ENCODE measurements at places on chromosomes 12 and 14. TPM values are rescaled to one million over a fixed set of nuclear protein-coding genes. Genes with fewer than 3 reads are reported as not detected.
A peak's percentile ranks its signal among the peaks of the same experiment; 100 is the strongest.

GRCh38 chr14:28272270-28272669, 494.3 kb upstream of the FOXG1 start:
- no peak for ATAC-seq

MUCL1 gene
- total RNA-seq, result not detected

- no peak for ATAC-seq
These were observed 123.1 kb upstream of the FAR2 start for GRCh38 chr12:29025937-29026336.

DNA sequence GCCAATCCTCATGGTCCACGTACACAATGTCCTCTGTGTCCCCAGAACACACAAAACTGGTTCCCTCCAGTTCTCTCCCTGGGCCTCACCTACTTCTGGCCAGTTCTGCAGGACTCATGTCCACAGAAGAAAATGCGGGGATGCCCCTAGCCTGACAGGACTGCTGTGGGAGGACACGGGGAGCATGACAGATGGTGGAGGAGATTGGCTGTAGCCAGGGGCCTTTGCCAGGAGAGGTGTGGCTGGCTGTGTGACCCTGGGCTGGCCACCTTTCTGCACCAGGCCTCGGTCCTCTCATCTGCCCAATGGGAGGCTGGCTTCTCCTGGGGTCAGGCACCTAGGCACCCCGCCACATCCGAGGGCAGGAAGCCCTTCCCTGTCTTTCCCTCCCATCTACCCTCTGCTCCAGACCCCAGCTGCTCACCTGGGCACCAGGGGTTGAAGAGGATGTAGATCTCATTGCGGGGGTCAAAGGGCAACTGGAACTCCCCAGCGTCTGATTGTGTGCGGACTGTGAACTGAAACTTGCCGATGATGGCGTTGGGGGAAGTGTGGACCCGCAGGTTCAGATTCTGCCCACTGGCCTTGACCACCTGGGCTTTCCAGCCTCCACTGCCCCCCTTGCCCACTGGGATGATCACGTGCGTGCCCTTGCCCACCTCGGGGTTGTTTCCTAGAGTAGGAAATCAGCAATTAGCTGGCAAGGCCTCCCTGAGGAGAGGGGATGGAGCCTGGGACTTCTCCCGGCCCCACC, 2.8 kb downstream of the TGM1 start:
- ATAC-seq, result no peak

DNA sequence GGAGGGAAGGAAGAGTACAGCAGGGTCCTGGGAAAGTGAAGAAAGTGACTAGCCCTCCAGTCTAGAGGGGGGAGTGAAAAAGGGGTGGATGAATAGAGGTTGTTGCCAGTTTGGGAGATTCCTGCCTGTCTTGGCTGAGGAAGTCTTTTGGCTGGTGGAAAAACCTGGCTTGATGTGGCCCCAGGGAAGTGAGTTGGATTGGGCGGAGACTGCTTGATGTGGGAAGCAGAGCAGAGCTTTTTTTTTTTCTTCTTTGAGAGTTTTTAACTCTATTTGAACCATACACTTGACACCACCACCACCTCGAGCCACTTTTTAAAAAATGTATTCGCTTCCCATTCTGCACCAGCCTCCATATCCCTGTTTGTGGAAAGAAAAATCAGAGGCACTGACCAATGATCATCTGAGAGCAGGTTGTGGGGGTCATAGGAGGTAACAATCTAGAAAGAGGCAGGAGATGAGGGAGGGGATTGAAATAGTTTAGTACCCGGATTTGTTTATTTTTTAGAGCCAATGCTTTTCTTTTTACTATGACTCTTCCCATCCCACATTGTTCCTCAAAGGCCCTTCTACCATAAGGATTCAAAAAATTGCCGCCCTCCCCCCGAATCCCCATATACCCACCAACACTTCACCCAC, 690 bp upstream of the DTX3 start:
- no peak for ATAC-seq

GRCh38 chr14:54529811-54530210, 20.1 kb downstream of the CGRRF1 start:
- ATAC-seq, result no peak

DNA sequence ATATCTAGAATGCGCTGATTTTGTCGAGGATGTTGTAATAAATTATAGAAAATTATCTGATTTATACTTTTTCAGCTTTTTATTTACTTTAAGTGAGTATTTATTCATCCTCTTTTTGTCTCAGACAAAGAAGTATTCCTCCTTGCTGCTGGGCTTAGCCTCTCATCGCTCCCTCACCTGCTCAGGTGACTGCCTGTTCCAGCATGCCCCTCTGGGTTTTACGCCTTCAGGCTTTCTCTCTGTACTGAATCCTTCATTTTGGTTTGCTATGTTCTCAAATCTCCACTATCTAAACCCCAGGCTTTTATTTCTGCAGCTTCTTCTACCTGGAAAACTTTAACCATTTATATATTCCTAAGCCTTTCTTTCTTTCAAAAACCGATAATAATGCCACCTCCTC, 1650.9 kb upstream of the SEL1L start:
- ATAC-seq, result peak; percentile 43

GRCh38 chr12:81039231-81039630, 38.6 kb upstream of the ACSS3 start:
- ATAC-seq, result no peak

GRCh38 chr12:78088391-78088832, 257.7 kb downstream of the NAV3 start:
- no peak for ATAC-seq

TMEM233 gene
- total RNA-seq, result not detected

DNA sequence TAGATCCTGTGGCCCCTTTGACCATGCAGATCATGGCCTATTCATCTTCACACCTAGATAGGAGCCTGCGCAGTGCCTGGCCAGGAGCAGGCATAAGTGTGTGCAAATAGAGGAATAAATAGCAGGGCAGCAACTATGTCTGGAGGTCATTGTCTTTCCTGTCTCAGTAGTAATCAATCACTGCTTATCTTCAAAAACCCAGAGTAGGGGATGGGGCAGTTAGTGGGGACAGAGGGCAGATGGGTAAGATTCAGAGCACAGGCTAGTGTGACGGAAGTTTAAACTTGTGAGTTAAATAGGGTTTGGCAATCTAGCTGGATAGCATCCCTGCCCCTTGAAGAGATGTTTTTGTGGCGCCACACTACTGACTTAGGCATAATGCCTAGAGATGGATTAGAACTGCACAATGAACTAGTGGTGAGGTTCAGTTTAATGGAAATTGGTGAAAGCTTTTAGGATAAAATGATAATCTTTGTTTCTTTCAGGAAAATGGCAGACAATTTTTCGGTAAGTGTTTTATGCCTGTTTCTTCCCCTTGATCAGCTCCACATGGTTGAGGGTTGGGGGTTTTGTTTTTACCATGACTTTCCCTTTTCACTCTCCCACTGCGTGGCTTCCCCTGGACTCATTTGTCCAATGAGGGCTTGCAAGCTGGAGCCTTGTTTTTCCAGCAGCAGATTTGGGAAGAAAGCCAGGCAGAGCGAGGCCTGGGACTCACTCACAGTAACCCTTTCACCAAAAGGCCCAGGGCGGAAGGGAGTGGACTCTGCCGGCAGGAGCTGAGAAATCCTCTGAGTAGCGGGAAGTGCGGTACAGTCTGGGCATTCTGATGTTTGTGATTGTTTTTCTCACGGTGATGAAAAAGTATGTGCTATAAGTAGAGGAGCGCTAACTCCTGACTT, 8.1 kb downstream of the LGALS3 start:
- peak; percentile 42 for ATAC-seq

- no peak for ATAC-seq
These were observed 942 bp downstream of the SYT1 start for GRCh38 chr12:78865516-78865915.

ESPL1 gene
- 33.8 TPM for total RNA-seq

- ATAC-seq, result peak; percentile 33
These were observed 70.0 kb upstream of the SRSF5 start for GRCh38 chr14:69696633-69697557.

GRCh38 chr12:614411-614970, 48.8 kb downstream of the NINJ2 start:
- peak; percentile 87 for ATAC-seq

- ATAC-seq, result peak; percentile 61
These were observed 14.2 kb downstream of the TRPV4 start for GRCh38 chr12:109818905-109819500.

MGAT4C gene
- total RNA-seq, result not detected

PDE3A gene
- 0.56 TPM for total RNA-seq

RTL1 gene
- not detected for total RNA-seq

Measured in esophagus mucosa (tissue), 1 donor.